ENCODE measurements at places on chromosomes 6 and 20.

DNA sequence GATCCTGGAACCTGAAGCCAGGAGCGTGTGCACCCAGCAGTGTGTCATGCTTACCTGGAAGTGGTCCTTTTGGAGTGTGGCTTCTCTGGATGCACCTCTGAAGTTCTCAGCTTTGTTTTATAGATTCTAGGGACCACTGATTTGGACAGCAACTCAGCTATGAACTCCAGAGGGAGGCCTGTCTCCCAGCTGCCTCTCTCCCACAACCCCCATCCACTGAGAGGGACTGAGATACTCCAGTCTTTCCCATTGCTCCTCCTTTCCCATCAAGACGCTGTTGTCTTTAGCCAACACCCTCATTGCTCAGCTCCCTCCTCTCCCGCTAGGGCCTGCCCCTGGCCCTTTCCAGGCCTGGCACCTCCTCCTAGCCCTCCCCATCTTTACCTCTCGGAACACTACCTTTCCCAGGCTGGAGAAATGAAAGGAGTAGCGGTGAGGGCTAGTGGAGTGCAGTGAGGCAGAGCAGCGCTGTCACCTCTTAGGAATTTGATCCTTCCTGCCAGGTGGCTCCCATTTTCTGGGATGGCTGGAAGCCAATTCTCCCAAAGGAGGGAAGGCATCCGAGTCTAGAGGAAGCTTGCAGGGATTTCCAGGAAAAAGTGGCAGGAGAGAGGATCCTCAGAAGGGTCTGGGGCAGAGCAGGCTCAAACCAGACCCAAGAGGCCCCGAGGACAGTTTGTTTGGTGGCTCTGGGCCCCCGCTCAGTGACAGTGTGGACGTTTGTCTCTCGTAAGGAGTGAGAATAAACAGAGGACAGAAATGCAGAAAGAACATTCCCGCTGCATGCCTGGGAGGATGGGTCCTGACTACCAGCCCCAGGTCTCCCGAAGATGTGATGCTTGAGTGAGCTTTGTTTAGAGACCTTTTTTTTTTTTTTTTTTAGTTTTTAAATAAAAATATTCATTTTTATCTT, at the start of gene LRRN4:
LRRN4 (minus strand) TSS at position 285 of the 913 bp plus-strand sequence. CDS start 1,261 bp downstream, outside the sequence.
- no peak for DNase-seq

- no peak for DNase-seq
These were observed 157.9 kb downstream of the INSM1 start for GRCh38 chr20:20525756-20526155.

DNA sequence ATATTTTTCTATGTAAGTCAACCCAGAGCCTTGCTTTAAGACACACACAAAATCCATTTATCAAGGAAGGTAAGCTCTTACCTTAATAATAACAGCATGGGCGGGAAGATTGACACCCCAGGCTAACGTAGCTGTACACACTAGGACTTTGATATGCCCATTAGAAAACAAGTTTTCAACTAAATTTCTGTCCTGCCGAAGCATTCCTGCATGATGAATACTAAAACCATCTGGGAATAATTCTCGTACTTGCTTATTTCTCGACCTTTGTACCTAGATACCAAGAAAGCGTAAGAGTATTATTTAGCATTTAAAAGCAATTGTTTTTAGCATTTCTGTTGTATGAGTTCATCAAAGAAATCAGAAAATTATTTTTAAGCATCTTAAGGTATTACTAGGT, 197.5 kb upstream of the SIM1 start:
- DNase-seq: no peak

DNA sequence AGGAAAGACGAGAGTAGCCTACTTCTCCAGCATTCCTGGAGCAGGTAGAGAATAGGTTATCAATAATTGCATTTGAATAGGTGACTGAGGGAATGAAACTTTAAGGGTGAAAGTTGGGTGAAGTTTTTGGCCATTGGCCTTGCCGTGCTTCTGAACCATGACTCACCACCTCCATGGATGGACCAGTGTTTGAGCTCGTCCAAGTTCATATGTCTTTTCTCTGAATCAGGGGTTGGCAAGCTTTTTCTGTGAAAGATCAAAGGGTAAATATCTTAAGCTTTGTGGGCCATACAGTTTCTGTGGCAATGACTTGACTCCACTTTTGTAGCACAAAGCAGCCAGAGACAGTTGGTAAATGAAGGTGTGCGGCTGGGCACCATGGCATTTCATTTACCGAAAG, 31.8 kb downstream of the SNRNP48 start:
- DNase-seq: no peak

GRCh38 chr6:105836889-105837288, 249.2 kb upstream of the PRDM1 start:
- no peak for DNase-seq

GRCh38 chr6:162497389-162497788, 230.2 kb downstream of the PRKN start:
- no peak for DNase-seq

DNA sequence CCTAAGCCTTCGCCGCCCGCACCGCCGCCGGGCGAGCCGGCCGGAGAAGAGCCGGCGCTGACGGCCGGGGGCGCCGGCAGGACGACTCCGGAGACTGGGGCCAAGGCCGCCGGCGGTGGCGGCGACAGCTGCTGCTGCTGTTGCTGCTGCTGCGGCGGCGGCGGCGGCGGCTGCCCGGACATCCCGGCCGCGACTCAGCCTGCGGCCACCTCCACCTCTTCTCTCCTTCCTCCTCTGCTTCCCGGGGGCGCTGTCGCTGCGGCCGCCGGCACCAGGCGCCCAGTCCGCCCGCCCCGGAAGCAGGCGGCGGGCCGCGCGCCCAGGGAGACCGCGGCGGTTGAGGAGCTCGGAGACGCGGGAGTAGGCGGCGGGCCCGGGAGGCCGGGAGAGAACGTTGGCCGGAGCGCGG, 307 bp downstream of the RANBP9 start:
- peak; percentile 61 for DNase-seq

DNA sequence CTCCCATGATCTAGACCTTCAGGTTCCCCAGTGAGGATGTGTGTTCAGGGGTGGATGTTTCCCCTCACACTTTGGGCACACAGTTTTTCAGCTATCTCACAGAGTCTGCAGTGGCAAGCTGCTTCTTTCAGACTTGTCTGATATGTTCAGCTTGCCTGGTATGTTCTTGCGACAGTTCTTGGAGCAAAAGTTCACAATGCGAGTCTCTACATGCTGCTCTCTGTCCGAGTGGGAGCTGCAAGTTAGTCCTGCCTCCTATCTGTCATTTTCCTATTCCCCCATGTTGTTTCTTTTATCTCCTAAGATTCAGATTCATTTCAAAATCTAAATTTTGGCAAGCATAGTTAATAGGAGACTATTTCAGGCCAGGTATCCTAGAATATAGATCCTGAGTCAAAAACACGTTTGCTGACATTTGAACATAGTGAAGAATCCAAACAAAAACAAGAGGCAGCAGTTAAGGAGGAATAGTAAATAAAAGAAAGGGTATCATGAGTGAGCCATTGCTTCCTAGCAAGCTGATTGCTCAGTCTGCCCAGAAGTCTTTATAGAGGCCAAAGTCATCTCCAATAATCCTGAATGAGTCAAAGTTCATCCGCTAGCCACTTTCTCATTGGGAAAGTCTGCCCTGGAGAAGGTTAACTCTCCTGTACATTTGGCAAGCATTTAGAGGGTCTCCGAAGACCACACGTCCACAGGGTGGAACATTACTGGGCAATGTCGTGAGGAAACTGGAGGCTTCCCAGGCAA, 140.2 kb upstream of the MOCS1 start:
- DNase-seq: no peak

GRCh38 chr6:90297115-90297866, 648 bp upstream of the BACH2 start:
- DNase-seq: no peak

GRCh38 chr6:113591896-113592827, 265.0 kb upstream of the MARCKS start:
- DNase-seq: no peak

GRCh38 chr20:54995553-54995952, 520.2 kb downstream of the DOK5 start:
- DNase-seq: no peak

GRCh38 chr20:46558511-46558959, 8.1 kb upstream of the OCSTAMP start:
- no peak for DNase-seq

- DNase-seq: no peak
These were observed 367.5 kb downstream of the GRIK2 start for GRCh38 chr6:101760843-101761621.

DNA sequence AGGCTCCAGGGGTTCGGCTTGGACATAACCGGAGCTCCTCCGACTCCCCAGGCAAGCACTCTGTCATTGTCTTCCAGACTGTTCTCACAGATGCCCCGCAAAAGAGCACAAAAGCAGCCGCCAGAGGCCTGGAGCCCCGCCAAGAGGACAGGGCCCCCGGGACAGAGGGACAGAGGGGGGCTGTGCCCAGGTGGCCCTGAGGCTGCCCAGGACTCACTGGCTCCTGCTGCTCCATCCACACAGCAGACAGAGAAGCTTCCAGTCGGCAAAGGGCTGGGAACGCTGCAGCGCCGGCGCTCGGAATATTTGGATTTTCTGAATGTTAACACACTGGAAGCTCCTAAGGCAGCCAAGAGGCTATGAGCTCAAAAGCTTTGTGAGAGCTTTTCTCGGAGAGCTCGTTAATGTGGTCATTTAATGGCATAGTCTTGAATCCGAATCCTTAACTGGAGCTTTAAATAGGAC, 68.0 kb upstream of the QKI start:
- DNase-seq: no peak

GRCh38 chr6:157981395-157982101, at the start of gene SYNJ2:
TSS of gene SYNJ2 (plus strand) at chr6:157981863. CDS start at chr6:157981962, 99 bp downstream.
- DNase-seq: peak; percentile 74

GRCh38 chr6:10417681-10418104, 2.8 kb upstream of the TFAP2A start:
- DNase-seq: no peak

DNA sequence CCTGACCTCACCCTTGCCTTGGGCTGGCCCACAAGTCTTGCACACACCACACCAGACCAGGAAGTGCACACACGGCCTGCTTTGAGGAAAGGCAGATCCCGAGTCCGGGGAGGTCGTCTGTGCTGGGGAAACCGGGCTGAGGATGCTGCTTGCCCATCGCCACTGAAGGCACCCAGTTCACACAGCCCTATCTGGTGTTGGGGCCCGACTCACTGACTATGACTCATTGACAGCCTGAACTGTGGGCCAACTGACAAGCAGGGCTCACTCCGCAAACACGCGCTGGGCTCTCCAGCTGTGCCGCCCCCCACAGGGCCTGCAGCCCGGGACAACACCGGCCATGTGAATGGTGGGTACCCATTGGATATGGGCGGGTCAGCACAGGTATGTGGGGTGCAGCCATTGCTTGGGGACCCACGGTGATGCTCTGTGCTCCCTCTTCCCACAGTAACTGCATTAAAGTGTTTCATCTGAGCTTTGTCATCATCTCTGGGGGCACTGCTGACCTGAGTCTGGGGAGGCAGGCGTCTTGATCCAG, 1.6 kb downstream of the SAMD10 start:
- peak; percentile 61 for DNase-seq

DNA sequence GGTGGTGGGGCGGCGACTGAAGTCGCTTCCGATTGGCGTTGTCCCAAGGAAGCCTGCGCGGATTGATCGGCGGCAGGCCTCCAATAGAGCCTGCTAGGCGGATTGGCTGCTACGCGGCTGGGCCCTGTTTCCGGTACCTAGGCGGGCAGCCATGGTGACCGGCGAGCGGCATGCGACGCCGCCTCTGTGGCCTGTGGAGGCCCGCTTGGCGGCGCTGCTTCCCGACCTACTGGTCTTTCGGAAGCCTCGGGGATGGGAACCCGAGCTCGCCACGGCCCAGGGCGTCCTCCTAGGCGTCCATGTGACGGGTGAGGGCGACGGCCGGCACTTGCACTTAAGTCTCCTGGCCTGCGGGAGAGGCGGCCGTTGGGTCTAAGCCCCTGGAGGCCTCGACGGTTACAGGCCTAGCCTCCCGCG, 28.1 kb downstream of the NFYA start:
- no peak for DNase-seq

GRCh38 chr6:151680846-151681432, 126.5 kb upstream of the ESR1 start:
- no peak for DNase-seq

GRCh38 chr20:53100476-53100911, 128.3 kb downstream of the TSHZ2 start:
- DNase-seq: no peak

DNA sequence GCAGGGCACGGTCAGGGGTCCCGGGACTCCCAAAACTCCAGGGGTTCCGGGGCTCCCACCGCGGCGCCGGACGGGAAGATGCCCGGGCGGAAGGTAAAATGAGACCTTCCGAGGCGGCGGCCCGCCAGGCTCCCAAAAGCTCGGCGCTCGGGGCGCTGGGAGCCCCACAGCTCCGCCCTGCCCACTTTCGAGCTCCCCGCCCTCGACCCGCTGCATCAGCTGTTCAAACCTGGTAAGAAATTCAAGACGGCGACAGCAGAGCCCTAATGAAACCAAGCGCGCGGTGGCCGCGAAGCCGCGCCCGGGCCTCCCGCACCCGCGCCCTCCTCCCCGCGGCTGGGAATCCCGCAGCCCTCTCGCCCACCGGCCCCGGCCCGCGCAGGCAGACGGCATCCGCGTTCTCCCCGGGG, 369 bp downstream of the SLC4A11 start:
- peak; percentile 36 for DNase-seq

DNA sequence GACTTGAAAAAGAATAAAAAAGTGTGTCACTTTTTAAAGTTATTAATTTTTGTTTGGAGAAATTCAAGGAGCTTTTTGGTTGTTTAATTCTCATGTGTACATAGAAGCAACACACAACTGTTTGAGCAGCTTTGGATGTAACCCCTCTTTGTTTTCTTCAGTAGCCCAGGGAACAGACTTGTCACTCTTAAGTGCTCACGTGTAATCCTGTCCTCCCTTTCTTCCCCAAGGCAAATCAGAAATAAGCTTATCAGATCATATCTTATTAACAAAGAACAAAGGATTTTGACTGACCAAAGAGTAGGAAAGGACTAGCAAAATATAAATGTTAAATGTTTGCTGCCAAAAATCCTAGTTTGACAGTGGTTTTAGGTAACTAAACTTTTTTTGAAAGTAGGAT, 7.3 kb upstream of the FLRT3 start:
- no peak for DNase-seq

GRCh38 chr6:25821341-25821740, 10.5 kb downstream of the SLC17A1 start:
- no peak for DNase-seq

DNA sequence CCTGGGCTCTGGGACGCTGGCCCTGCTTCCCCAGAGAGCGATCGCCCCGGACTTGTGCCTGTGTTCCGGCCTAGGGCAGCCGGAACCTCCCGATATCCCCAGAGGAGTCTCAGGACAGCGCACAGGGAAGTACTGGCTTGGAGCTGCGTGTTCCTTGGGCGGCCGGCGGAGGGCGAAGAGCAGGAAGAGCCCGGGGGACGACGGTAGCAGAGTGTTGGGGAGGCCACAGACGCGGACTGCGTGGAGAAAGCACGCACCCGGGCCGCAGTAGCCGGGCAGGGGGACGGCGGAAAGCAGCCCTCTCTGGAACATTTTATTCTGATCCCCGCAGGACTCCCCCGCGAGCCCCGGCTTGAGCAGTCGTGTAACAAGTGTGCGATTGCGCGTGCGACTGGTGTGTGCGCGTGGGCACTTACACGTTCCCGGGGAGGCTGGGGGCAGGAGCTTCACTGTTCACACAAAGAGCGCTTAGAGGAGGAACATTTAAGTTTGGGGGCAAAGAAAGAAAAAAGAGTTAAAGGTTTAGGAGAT, 36.1 kb downstream of the NCR2 start:
- no peak for DNase-seq
